ENCODE measurements at places on chromosomes 12 and 14. TPM values are rescaled to one million over a fixed set of nuclear protein-coding genes. Genes with fewer than 3 reads are reported as not detected.
A peak's percentile ranks its signal among the peaks of the same experiment; 100 is the strongest.

Gene KRT6C
- not detected for total RNA-seq

DNA sequence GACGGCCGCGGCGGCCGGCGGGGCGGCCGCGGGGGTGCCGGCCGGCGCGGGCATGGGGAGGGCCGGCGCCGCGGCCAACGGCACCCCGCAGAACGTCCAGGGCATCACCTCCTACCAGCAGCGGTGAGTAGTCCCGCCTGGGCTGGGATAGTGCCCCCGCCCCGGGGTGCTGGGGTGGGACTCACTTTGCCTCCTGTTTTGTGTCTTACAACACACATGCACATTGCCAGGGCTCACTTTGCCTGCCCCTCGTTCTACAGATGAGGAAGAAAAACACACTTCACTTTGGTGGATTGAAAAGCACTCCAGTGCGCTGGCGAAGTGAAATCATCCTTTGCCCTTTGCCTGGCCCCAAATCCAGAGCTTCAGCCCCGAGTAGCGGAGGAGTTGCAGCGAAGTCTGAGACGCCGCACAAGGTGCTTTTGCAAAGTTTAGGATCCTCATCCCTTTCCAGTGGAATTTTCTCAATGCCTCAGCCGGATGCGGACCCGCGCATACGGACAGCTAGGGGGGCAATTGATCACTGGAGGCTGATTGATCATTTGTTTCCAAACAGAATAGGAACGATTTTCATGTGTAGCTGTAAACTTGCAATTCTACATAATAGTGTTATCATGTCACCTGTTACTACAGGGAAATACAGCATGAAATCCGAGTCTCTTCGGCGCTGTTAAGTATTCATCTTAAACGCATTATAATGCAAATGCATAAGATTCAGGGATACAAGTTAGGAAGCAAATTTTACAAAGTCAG is 3.6 kb upstream of the NPAS3 start:
- no peaks in the 10 kb centered on the region for H3K36me3 ChIP-seq
- H3K27me3 ChIP-seq: no peaks in the 10 kb centered on the region
- DNase-seq: peak; percentile 68

Gene ANG
- total RNA-seq: 44.4 TPM

Gene ARPC3
- total RNA-seq: 304 TPM

- peak overlapping the region; percentile 90 for H3K4me3 ChIP-seq
- H3K27me3 ChIP-seq: no peaks in the 10 kb centered on the region
- peaks cover 7% of the 10 kb centered on the region for H3K36me3 ChIP-seq
- H3K27ac ChIP-seq: peak overlapping the region; percentile 97
- no peak for DNase-seq
- H3K4me1 ChIP-seq: peaks cover 36% of the 10 kb centered on the region
Observed at GRCh38 chr12:58918469-58918844, 1.8 kb downstream of the LRIG3 start.

GRCh38 chr12:46794593-46795190 is 31.1 kb downstream of the SLC38A4 start:
- DNase-seq: no peak
- no peak overlapping the region for H3K4me3 ChIP-seq
- H3K27ac ChIP-seq: no peak overlapping the region
- H3K36me3 ChIP-seq: no peaks in the 10 kb centered on the region

DNA sequence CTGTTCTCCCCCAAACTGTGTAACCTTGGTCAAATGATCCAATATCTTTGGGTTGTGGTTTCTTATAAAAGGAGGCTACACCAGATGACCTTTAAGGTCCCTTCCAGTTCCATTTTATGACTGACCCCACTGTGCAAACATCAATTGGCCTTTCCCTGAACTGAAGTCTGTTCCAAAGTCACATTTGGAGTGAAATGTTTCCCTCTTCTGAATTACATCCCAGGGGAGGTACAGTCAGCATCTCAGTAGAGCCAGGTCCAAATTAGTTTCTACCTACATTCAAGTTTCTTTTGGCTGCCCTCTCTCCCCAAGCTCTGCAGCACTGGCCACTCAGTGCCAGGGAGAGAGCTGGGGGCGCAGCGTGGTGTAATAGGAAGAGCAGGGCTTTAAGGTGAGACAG is 34.4 kb downstream of the LIMA1 start:
- no peak for DNase-seq

Gene POTEM
- not detected for total RNA-seq

Gene NPFF
- not detected for total RNA-seq

DNA sequence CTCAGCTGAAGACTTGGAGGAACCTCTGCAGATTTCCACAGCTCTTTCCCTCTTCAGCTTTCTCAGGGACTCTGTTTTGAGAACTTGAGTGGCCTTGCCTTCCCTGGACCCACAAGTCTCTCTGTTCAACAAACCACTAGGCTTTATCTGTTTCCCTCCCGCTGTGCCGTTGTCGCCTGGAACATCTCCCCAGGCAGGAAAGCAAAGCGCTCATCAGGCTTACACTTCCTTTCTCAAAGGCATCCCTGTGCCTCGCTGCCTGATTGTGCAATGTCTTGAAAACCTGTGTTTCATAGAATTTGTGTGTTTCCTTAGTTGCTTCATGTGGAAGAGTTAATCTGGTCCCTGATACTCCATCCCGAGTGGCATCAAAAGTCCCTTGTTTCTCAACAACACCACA is 64.1 kb downstream of the PPM1A start:
- no peak for DNase-seq
- H3K27me3 ChIP-seq: no peaks in the 10 kb centered on the region
- H3K27ac ChIP-seq: no peak overlapping the region
- H3K4me3 ChIP-seq: no peak overlapping the region
- H3K4me1 ChIP-seq: no peaks in the 10 kb centered on the region

DNA sequence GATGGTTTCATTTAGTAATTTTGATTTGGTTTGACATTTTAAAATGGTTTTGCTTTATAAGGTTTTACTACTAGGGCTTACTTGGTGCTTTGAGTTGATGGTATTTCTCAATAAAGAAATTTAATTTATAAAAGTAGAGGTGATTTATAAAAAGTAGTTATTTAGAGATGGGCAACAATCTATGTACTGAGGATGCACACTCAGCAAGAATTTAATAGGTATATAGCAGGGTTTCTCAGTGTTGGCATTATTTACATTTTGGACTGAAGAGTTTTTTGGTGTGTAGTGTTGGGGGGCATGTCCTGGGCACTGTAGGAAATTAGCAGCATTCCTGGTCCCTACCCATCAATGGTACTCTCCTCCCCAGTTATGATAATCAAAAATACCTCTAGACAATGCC is 47.7 kb downstream of the PPHLN1 start:
- H3K36me3 ChIP-seq: no peaks in the 10 kb centered on the region
- H3K4me3 ChIP-seq: no peak overlapping the region
- no peaks in the 10 kb centered on the region for H3K27me3 ChIP-seq
- no peaks in the 10 kb centered on the region for H3K4me1 ChIP-seq
- no peak overlapping the region for H3K27ac ChIP-seq
- no peak for DNase-seq

Gene ANO4
- total RNA-seq: 0.16 TPM

DNA sequence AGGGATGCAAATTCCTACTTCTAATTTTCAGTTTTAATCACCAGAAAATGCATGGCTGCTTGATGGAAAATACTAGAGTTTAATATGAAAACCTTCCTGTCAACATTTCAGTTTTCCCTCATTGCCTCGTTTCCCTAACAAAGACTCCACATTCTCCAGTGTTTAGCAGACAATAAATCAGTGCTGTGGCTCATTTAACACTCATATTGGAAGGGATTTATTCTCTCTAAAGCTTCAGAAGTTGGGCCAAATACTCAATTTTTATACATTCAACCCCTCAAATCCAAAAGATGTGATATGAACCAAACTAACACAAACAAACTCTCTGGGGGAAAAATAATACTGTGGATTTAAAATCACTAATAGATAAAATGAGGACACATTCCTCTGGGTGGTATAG is 482.5 kb downstream of the FLRT2 start:
- H3K36me3 ChIP-seq: no peaks in the 10 kb centered on the region
- H3K27me3 ChIP-seq: no peaks in the 10 kb centered on the region
- H3K4me3 ChIP-seq: no peak overlapping the region
- no peak for DNase-seq
- no peaks in the 10 kb centered on the region for H3K4me1 ChIP-seq

GRCh38 chr14:103543721-103544387 is 14.9 kb downstream of the TRMT61A start:
- no peaks in the 10 kb centered on the region for H3K36me3 ChIP-seq
- H3K4me3 ChIP-seq: no peak overlapping the region
- peak overlapping the region; percentile 94 for H3K27ac ChIP-seq
- peak; percentile 84 for DNase-seq

Gene KRT5
- not detected for total RNA-seq

Gene KRT79
- total RNA-seq: not detected

- no peaks in the 10 kb centered on the region for H3K27me3 ChIP-seq
- H3K4me1 ChIP-seq: peaks cover 95% of the 10 kb centered on the region
- no peaks in the 10 kb centered on the region for H3K36me3 ChIP-seq
- H3K27ac ChIP-seq: peak overlapping the region; percentile 79
- peak; percentile 87 for DNase-seq
Observed at GRCh38 chr12:2244013-2244861, 191.4 kb downstream of the CACNA1C start.

Gene GPR68
- total RNA-seq: 1.7 TPM

DNA sequence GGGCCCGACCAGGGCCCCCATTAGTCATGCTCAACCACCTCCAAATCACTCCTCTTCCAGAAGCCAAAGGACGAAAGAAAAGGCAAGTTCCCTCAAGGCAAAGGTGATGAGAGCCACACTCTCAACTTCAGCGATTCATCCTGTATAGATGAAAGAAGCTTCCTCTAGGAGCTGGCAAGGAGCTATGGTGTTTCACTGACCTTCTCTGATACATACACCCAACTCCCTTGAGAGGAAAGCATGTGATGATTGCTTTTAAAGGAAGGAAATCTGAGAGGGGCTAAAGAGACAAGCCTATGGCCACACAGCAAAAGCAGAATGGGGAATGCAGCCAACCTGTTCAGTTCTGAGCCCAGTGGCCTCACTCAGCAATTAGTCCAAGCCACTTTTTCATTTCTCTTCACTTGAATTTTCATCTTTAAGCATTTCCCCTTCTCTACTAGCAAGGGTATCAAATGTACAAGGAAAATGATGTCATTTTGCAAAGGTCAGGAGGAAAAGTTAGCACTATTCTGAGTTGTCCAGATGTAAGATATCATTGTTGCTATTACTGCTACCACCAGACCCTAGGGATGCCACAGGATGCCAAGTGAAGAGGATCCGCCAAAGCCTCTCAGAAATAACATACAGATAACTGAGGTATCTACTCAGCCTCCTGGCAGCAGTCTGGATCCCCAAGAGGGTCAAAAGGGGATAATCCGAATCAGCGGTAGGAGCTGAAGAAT is 82.5 kb downstream of the MAP3K9 start:
- H3K27ac ChIP-seq: no peak overlapping the region
- no peak for DNase-seq
- H3K36me3 ChIP-seq: no peaks in the 10 kb centered on the region
- H3K27me3 ChIP-seq: no peaks in the 10 kb centered on the region
- no peaks in the 10 kb centered on the region for H3K4me1 ChIP-seq
- no peak overlapping the region for H3K4me3 ChIP-seq

DNA sequence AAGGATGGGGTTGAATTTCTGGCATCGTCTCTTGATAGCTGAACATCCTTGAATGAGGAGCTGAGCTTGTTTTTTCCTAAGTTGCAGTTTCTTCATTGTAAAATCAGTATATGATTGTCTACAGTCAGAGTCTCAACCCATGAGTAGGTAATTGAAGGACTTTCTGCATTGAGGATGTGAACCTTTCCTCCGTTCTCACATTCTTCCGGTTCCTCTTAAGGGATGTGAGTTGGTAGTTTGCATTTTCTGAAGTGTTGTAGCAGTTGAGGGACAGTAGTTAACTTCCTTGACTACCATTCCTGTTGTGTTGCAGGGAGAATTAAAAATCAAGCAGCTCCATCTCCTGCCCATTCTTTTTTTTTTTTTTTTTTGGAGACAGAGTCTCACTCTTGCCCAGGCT is 19.1 kb downstream of the TPCN1 start:
- H3K4me3 ChIP-seq: no peak overlapping the region
- peaks cover 28% of the 10 kb centered on the region for H3K4me1 ChIP-seq
- H3K27ac ChIP-seq: no peak overlapping the region
- no peaks in the 10 kb centered on the region for H3K36me3 ChIP-seq
- no peaks in the 10 kb centered on the region for H3K27me3 ChIP-seq
- DNase-seq: no peak

Gene GTF2A1
- 21.6 TPM for total RNA-seq

DNA sequence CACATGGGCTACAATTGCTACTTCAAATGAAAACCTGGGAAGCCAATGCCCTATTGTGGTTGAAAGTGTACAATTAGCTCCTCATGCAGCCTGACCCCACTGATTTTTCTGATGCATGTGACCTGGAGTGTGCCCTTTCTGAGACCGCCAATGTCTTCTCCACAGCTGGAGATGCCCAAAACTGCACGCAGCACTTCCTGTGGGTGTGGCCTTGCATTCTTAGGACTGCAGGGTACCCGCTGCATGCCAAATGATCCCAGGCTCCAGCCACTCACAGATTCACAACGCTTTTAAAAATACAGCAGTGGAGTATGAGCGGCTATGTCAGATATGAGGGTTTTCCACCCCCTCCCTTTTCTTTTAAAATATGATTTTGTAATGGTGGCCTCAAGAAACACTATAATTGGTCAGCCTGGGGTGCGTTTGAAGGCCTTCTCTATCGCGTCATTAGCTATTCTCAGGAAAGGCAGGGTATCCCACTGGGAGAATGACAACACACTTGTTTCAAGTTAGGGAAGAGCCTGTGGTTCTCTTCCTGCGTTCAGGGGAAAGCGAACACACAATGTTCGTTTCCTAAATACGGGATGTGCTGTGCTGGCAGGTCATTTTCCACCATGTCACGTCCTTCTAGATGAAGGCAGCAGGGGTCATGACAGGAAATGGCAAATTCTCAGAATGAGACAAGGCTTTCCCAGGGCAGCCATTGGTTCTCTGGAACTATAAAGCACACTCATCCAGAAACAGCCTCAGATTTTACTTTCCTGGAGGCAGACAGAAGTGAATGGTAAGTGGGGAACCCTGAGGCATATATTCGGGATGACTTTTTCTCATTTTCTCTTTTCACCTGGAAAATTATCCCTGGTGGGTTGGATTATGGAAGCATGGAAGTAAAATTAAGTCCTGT is at the start of gene APOLD1:
Gene APOLD1, plus strand, starts transcription at position 749 of the 904 bp plus-strand sequence. Its CDS starts 33 bp downstream, at position 782.
- H3K27ac ChIP-seq: peak within 1 kb of the TSS; percentile 89
- H3K36me3 ChIP-seq: no peaks in the 10 kb centered on the region
- peaks cover 23% of the 10 kb centered on the region for H3K4me1 ChIP-seq
- peak within 1 kb of the TSS; percentile 70 for H3K4me3 ChIP-seq
- H3K27me3 ChIP-seq: no peaks in the 10 kb centered on the region

DNA sequence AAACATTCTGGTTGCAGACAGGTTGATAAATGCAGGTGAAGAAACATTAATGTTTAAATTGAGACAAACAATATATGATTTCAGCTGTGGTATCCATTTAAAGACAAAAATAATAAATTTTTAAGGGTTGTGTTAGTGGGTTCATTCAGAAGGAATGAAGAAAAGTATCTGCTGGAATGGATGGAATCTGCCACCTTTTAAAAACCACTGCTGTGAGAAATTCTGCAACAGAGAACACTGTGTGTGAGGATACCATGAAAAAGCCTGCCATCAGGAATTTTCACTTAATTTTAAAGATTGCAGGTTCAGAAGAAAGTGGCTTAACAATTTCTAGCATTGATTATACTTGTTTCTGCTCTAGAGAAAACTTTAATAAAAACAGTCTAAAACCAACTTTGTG is 184.6 kb upstream of the SOX5 start:
- H3K4me3 ChIP-seq: no peak overlapping the region
- H3K4me1 ChIP-seq: no peaks in the 10 kb centered on the region

All from sigmoid colon (tissue), 7 donors.